Stimulated activated CD4-positive, alpha-beta T cell treated with anti-CD3 and anti-CD28 coated beads, Interleukin-1b, Interleukin-23, amount 100 ng/mL, for 24 hours (primary cell): ENCODE measurements at places on chromosomes 1 and 21.

DNA sequence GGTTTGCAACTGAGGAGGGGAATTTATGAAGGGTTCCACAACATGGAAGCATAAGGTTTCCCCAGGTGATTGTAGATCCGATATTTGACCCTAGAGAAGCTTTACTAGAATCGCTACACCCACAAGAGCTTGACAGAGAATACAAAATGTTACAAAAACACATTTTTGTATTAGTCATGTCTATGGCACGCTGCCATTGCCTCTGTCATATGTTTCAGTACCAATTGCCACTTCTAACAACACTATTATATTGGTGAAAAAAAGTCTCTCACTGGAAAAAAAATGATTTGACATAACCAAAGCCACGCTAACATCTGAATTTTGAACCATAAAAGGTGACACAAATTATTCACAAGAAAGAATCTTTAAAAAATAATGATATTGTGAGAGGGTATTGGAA lies 214.5 kb downstream of the KCNT2 start:
- DNase-seq, result no peak

GRCh38 chr1:235649368-235650163 lies at the start of gene GNG4:
Gene GNG4, minus strand, starts transcription at chr1:235649784. Its CDS starts 65,946 bp downstream, at chr1:235583838.
- no peak for DNase-seq

- DNase-seq, result no peak
These were observed 11.5 kb upstream of the VASH2 start for GRCh38 chr1:212938846-212939245.

DNA sequence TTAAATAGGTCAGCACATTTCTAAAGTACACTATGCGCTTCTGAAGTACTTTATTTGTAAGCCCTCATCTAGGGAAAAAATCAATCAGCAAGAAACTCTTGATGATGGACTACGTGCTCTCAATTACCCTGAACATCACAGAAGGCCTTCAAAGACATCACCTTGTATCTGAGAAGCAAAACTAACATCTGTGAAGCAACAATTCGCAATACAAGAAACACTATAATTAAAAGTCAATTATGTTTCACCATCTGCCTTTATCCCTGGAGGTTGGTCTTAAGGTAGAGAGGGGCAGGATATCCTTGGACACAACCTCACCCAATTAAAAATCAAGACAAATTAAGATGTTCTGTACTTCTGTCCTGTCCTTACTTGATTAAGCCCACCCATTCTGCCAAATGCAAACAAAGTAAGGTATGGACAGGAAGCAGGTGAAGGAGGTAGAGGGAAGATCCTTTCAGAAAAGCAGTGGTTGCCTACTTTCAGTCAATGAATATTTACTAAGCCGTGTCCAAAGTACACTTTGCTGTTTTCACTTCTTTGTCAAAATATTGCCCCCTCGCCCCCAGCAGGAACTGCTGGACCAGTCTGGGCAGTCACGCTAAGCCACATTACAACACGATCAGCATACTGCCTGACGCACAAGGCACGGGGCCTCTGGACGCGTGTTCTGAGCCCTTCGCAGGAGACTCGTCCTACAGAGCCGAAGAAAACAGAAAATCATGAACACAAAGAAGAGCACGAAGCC lies 887 bp downstream of the SLC19A2 start:
- no peak for DNase-seq

DNA sequence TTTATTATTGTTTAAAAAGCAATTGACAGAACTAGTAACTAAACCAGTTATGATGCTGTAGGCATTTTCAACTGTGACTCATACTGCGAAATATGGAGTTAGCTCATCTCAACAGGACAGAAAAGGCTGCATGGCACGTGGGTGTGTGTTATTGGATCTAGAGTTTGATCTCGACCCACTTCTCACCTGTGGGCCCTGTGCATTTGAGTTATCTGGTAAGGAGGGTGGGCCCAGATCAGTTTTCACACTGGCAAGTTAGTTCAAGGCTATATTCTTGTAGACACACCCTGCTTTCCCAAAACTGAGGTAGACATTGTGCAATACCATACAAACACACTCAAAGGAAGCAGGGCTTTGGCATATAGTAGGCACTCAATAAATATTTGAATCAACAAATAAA lies 71.3 kb upstream of the PRDX6 start:
- DNase-seq, result no peak

DNA sequence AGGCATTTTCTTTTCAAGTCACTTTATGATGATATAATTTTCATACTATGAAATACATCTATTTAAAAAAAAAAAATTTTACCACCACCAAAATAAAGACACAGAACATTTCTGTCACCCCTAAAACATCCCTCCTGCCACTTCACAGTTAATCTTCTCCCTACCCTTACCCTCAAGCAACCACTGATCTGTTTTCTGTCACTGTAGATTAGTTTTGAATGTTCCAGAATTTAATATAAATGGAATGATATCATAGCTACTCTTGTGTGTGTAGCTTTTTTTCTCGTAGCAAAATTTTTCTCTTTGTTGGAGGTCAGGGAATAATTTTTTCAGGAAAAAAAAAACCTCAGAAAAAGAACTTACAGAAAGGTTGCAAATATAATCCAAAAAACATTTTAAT lies 152.7 kb downstream of the RHOU start:
- no peak for DNase-seq

DNA sequence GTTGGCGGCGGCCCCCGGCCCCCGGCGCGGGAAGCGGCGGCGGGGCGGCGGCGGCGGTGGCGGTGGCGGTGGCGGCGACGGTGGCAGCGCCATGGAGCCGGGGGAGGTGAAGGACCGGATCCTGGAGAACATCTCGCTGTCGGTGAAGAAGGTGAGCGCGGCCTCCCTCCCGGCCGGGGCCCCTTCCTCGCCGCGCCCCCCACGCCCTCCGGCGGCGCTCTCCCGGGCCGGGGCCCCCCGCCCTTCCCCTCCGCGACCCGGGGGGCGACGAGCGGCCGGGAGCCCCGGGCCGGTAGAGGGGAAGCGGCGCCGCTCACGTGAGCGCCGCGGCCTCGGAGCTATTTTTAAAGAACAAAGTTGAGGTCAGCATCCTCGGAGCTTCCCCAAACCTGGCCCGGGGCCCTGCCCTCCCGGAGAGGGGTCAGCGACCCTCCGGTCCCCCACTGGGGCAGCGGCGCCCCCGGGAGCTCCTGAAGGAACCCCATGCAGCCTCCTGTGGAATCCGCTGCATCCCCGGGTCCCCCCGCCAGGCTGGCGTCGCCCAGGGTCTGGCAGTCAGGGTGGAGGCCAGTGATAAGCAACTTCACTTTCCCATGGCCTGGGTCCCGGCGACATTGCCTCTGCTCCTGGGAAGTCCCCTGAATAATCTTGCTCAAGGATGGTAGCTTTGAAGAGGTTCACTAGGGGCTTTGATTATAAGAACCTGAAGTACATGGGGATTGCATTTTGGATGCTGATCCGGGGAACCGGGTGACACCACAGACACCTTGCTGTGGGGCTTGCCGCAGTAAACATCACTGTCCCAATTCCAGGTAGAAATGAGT lies 560 bp downstream of the PLEKHM2 start:
- no peak for DNase-seq

GRCh38 chr1:65830306-65830705 lies 37.6 kb downstream of the PDE4B start:
- DNase-seq, result no peak

GRCh38 chr1:45246760-45247159 lies 40.4 kb upstream of the ZSWIM5 start:
- no peak for DNase-seq

DNA sequence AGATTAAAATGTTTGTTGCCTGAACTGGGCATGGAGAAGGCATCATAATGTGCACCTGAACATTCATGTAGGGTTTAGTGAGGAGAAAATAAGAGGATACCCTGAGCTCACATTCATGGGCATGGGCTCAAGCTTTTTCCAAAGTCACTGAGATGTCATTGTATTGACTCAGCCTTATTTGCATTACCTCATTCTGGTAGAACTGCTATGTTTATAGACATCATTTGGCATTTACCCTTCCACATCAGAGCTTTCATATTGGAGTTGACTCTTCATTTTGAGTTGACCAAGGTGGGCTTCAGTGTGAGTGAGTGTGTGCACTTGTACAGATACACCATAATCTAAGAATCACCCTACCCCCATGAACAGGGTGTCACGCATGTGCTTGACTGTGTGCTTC lies 143.2 kb downstream of the PBX1 start:
- DNase-seq, result no peak

DNA sequence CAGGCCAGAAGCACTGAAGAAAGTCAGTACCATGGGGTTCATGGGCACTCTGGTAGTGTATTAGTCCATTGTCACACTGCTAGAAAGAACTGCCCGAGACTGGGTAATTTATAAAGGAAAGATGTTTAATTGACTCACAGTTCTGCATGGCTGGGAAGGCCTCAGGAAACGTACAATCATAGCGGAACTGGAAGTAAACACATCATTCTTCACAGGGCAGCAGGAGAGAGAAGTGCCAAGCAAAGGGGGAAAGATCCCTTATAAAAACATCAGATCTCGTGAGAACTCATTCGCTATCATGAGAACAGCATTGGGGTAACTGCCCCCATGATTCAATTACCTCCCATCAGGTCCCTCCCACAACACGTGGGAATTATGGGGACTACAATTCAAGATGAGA lies 20.2 kb upstream of the ROR1 start:
- no peak for DNase-seq

GRCh38 chr1:9270290-9270883 lies 22.3 kb upstream of the SPSB1 start:
- no peak for DNase-seq

DNA sequence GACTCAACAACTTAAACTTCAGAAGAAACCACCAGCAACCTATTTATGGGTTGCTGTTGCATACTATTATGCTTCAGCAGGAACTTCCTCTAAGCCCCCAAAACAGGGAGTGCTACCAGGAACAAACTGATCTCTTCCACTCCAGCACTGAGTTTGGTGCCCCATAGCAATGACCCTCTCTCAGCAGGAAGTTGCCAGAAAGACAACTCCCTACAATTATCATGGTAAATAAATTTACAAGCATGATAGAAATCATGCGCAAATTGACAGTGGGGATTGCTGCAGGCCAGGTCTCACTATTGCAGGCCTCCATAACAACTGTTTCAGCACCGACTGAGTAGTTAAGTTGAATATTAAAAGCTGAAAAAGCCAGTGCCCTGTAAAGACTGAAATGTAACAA lies 180.6 kb downstream of the PLA2G4A start:
- no peak for DNase-seq

GRCh38 chr1:60527567-60527966 lies 454.0 kb upstream of the C1orf87 start:
- DNase-seq, result no peak

- DNase-seq, result no peak
These were observed 250.3 kb downstream of the SDCCAG8 start for GRCh38 chr1:243505986-243506689.

- no peak for DNase-seq
These were observed 179.4 kb upstream of the SGIP1 start for GRCh38 chr1:66354311-66355201.

- no peak for DNase-seq
These were observed 40.8 kb downstream of the SLC37A1 start for GRCh38 chr21:42554251-42554961.

DNA sequence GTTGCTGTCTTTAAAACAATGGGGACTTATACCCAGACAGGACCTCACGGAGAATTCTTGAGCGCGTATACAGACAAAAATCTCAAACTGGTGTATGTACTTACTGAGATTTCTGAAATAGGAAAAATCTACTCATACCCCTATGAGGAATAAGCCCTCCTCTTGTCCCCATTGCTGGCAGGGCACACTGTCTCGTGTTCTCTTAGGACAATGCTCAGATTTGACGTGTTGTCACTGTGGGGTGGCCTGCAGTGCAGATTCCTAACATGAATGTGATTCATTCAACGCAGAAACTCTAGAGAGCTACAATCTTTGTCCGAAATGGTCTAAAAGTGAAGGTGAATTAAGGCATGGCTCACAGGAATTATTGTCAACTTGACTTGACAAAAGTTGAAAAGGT lies 31.1 kb upstream of the PDE9A start:
- DNase-seq, result no peak

DNA sequence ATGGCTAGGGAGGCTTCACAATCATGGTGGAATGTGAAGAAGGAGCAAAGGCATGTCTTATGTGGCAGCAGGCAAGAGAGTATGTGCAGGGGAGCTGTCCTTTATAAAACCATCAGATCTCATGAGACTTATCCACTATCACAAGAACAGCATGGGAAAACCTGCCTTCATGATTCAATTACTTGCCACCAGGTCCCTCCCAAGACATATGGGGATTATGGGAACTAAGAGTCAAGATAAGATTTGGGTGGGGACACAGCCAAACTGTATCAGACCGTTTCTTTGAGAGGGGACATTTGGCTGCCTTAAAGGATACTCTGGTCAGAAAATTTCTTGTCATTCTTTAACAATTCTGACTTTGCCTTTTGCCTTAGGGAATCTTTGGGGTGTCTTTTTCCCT lies 3.2 kb upstream of the XPR1 start:
- DNase-seq, result no peak

DNA sequence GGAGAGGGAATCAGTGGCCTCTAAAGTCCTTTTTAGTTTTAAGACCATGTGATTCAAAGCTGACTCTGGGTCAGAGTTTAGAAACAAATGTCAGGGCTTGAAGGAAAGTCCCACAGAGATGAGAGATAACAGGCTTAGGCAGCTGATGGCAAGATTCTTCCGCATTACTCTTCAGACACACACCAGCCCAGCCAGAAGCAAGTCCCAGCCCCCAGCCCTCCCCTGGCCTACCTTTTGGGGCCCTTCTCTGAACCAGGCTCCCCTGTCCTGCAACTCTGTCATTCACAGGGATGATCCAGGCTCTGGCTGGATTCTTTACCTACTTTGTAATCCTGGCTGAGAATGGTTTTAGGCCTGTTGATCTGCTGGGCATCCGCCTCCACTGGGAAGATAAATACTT lies 13.1 kb upstream of the CASQ1 start:
- no peak for DNase-seq

GRCh38 chr1:5751163-5751540 lies 241.1 kb downstream of the NPHP4 start:
- no peak for DNase-seq

- DNase-seq, result no peak
These were observed 32.0 kb downstream of the PLXNA2 start for GRCh38 chr1:208211921-208212843.

- DNase-seq, result no peak
These were observed 44.1 kb upstream of the ATP5PO start for GRCh38 chr21:33959680-33960079.

GRCh38 chr1:162944974-162945674 lies 84.1 kb upstream of the CCDC190 start:
- no peak for DNase-seq

GRCh38 chr1:158283965-158284364 lies 5.8 kb upstream of the CD1C start:
- DNase-seq, result no peak
